Breast epithelium (tissue), 4 donors: ENCODE measurements at places on chromosomes 13 and 19. TPM values are rescaled to one million over a fixed set of nuclear protein-coding genes. Genes with fewer than 3 reads are reported as not detected.

- no peak for DNase-seq
Observed at GRCh38 chr13:114029866-114030625, 56.2 kb upstream of the C13orf46 start.

PRX gene
- 5.2 TPM for total RNA-seq

DNA sequence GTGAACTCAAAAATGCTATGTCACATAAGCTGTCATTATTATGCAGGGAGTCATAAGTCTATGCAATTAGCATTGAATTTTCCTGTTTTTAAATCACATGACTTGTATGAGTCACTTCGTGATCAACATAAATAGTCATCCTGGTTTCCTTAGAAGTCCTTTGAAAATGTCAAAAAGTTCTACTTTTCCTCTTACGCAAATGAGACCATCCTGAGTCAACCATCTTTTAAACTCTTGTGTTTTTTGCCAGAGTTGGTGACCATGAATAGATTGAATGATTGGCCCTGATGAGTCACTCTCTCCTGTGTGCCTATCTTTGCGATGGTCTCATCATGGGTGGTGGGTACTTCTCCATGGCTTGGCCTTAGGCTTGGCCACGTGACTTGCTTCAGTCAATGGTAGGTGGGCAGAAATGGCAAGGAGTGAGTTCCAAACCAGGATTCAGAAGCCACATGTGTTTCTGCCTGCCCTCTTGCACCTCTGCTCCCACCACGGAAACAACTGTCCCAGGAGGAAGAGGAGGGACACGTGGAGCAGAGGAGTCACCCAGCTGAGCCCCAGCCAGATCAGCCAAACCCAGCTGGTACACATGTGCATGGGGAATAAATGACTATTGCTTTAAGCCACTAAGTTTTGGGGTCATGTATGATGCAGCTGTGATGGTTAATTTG lies 123.5 kb upstream of the CACNA1A start:
- no peak for DNase-seq

DAND5 gene
- total RNA-seq, result not detected

PNMA8C gene
- total RNA-seq, result not detected

GRCh38 chr19:53853707-53854106 lies 14.0 kb upstream of the MYADM start:
- DNase-seq, result no peak

DNA sequence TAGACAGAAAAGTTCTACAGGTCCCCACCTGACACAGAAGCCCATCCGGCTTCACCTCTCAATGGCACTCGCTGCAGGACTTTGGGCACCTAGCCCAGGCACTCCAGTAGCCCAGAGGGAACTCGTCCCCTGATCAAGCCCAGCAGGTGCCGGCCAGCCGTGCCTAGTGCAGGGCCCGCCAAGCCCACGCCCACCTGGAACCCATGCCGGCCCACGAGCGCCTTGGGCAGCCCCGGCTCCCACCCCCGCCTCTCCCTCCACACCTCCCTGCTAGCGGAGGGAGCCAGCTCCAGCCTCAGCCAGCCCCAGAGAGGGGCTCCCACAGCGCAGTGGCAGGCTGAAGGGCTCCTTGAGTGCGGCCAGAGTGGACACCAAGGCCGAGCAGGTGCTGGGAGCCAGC lies 268.8 kb downstream of the SLITRK1 start:
- DNase-seq, result no peak

PDE4C gene
- not detected for total RNA-seq

DNA sequence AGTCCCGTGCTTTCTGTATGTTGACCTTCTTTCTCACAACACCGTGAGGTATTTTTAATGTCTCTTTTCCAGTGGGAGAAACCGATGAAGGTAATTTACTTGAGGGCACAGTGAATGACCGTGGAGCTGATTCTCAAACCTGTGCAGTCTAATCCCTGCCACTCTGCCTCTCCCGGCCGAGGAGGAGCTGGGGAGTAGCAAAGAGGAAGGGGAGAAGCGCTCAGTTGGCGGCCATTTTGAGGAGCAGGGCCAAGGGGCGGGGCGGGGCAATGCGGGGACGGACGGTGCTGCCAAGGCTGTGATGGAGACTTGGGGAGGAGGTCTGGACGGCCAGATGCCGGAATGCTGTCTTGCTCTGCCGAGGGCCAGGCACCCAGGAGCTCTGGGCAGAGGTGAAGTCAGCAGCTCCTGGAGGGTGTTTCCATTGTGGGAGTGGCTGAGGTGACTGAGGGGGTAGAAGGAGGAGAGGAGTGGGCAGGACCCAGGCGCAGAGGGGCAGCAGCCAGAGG lies 12.4 kb upstream of the RANBP3 start:
- DNase-seq, result no peak

MUC16 gene
- under 0.01 TPM for total RNA-seq

- DNase-seq, result no peak
Observed at GRCh38 chr13:112895521-112896465, 73.2 kb upstream of the MCF2L start.

DNA sequence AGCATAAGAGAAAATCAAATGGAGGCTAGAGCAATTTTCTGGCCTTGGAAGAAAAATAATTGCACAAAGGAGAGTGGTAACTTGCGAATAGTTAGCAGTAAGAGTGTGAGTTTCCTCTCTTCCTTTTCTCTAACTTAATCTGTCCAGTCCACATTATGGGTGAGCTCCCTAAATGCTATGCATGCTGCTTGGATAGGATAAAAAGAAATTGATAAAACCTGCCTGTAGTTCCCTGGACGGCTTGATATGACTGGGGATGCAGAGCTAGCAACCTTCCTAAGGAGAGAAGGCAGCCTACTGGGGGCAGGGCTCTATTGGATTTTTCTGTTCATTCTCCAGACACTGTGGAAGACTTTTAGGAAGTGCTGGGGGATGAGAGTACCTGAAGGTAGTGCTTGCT lies 311.3 kb downstream of the LMO7 start:
- no peak for DNase-seq

DNA sequence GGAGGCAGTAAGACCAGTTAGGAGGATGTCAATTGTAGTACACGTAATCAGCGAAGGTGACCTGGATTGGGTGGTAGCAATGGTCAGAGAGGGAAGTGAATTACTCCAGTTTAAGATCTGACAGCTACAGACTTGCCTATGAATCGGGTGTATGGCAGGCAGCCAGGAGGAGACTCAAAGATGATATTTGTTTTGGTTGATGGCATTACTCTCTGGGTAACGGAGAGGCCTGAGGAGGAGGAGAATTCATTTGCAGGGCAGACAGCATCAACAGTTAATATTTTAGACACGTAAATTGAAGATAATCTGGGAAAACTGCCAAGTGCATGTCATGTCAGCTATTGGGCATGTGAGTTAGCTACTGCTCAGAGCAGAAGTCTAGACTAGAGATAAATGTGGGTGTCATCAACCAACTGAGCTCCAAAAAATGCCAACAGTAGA lies 109.2 kb downstream of the SGCG start:
- DNase-seq, result no peak

DNA sequence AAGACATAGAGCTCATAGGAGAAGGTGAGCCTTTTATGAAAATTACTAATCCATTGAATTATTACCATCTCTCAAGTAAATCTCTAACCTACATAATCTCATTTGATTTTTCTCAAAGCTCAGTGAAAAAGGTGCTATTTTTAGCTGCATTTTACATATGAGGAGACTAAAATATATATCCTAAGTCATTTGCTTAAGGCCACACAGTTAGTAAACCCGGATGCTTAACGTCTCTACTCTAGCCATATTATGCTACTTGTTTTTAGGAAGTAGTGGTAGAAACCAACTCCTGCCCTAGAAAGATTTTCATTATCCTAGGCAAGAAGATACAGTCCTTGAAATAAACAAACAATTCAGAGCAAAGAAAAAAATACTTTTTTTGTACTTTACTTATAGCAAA lies 108.9 kb downstream of the RBM26 start:
- no peak for DNase-seq

- DNase-seq, result no peak
Observed at GRCh38 chr13:23469951-23470421, 36.5 kb upstream of the SACS start.

DNA sequence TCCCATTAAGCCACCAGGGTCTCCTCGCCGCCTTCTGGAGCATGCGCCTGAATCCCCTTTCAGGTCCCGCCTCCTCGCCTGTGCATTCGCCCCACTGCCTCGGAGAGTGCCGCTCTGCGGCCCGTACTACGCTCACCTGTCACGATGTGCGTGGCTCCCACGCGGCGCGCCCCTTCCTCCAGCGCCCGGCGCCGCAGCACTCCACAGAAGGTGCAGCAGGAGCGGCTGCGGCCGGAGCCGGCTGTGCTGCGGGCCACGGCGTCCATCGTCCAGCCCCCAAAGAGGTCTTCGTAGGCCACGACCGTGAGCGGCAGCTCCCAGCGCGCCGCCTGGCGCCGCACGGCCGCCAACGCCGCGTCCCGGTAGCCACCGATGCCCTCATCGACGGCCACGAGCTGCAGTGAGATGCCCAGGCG lies 4.3 kb downstream of the CTU1 start:
- DNase-seq, result no peak

TLE2 gene
- total RNA-seq, result 35.1 TPM

GRCh38 chr19:36258028-36258875 lies 43.3 kb downstream of the ZNF146 start:
- no peak for DNase-seq

DNA sequence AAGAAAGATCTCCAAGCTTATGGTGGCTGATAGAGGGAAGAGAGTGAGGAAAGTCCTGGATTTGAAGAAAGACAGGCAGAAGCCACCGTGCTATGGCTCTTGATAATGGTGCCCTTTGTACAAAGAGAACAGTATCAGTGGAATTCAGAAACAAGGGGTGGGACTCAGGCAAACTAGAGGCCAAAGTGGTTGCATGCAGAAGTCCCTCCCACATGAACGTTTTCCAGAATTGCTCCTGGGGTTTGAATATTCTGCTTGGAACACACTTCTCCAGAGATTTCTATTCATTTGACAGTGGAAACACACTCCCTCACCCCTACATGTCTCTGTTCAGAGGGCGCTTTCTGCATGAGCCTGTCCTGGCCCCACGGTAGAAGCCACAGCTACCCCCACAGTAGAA lies 10.1 kb upstream of the MBNL2 start:
- DNase-seq, result no peak

DNA sequence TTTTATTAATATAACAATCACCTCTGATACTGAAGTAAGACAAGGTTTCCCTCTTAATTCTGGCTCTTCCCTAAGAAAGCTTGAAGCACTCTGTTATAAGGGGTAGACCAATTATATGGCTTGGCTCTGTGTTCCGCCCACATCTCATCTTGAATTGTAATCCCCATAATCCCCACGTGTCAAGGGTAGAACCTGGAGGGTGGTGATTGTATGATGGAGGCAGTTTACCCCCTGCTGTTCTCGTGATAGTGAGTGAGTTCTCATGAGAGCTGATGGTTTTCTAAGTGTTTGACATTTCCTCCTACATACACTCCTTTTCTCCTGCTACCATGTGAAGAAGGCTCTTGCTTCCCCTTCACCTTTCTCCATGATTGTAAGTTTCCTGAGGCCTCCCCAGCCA lies 363.8 kb upstream of the PCDH20 start:
- no peak for DNase-seq

DNA sequence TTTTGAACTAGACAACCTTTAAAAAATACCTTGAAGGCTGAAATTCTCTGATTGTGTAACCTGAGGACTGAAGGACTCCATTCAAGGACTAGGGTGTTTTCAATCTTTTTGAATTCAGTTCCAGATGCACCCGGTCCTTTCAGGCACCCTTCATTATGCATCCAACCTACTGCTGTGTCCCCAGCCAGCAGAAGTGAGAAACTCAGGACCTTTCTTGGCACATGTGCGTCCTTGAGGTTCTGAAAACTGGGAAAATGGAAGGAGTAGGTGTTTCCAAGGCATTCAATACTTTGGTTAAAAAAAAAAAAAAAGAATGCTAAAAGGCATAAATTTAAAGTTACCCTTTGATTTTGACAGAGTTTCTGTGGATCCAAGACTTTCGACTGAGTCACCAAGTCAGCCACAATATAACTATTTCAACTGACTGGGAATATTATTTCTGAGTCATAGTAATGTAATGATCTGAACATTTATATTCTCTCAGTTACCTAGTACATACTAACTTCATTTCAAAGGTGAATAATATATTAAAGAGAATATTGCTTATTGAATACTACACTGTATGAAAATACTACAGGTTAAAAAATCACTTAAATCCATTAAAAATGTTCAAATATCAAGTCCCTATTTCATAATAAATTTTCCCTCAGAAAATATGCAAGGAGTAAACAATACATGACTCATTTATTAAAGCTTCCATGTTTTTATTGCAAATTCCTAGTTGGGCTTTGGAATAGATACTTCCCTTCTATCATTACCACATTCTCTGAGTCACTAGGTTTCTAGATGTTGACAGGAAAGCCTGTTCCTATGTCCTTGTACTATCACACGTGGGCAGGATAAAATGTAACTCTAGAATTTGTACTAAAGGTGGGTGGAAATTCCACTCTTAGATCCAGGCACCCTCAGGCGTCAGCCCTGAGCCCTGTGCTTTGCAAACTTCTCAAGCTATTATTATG lies 2.4 kb upstream of the ITGBL1 start:
- peak; percentile 32 for DNase-seq

DNA sequence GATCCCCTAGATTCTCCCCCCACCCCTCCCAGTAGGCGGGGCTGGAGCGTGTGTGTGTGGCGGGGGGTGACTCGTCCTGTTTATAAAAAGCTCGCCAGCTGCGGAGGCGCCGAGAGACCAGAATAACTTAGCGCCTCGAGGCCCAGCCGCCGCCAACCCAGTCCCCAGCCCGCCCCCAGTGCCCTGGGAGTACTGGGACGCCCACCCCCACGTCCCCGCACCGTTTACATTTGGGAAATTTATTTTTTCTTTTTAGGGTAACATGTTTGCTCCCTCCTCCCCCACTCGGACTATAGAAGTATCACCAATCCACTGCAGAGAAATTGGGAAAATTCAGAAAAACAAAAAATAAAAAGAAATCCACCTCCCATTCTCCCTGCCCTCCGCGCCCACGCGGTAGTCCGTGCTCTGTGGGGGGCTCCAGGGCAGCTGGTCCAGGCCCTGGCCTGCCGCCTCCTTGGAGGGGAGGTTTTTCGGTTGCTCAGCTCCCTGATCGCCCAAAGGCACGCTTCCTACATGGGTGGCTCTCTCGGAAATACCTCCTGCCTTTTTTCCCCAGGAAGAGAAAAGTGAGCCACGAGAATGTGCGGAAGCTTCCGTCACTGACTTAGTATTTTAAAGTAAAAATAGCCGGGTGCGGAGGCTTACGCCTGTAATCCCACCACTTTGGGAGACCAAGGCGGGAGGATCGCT lies 1.5 kb upstream of the RAB3A start:
- peak; percentile 75 for DNase-seq

GRCh38 chr19:4108767-4109625 lies 14.9 kb downstream of the MAP2K2 start:
- DNase-seq, result no peak

GRCh38 chr13:100019780-100020356 lies 38.3 kb downstream of the ZIC2 start:
- DNase-seq, result no peak

DNA sequence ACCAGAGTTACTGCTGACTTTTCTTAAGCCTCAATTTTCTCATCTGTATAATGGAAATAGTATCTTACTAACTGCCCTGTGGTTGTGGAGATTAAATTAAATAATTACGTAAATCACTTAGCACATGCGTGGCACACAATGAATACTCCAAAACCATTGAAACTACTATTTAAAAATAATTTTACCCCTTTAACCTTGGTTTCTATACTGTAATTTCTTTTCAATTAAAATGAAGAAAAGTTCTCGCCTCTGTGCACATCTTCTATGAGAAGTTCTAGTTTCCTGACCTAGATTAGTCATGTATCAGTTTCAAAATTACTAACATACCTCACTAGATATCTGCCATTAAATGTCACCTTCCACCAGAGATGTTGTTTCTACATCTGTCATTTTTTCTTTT lies 5.7 kb downstream of the SLITRK1 start:
- no peak for DNase-seq

GRCh38 chr19:2246801-2247361 lies 2.2 kb upstream of the AMH start:
- no peak for DNase-seq

GRCh38 chr13:24103782-24104372 lies 56.6 kb upstream of the SPATA13 start:
- DNase-seq, result no peak
